ENCODE measurements at places on chromosomes 5 and 9. TPM values are rescaled to one million over a fixed set of nuclear protein-coding genes. Genes with fewer than 3 reads are reported as not detected.

The PLAC8L1 gene
- total RNA-seq: not detected

The SLC34A1 gene
- not detected for total RNA-seq

The PCDHA3 gene
- under 0.01 TPM for total RNA-seq

The DMXL1 gene
- 36.7 TPM for total RNA-seq

The PCDHB15 gene
- 0.37 TPM for total RNA-seq

The ADCY2 gene
- total RNA-seq: under 0.01 TPM

The STOML2 gene
- total RNA-seq: 303 TPM

The CMYA5 gene
- 3.7 TPM for total RNA-seq

The CER1 gene
- not detected for total RNA-seq

The TUSC1 gene
- 10.4 TPM for total RNA-seq

The ZNF354B gene
- total RNA-seq: 10.6 TPM

The CEP72 gene
- 8.4 TPM for total RNA-seq

The C7 gene
- total RNA-seq: 0.12 TPM

The STPG3 gene
- not detected for total RNA-seq

The DNAJC21 gene
- 57.9 TPM for total RNA-seq

The C9orf50 gene
- total RNA-seq: 0.12 TPM
